Stimulated activated CD4-positive, alpha-beta T cell treated with anti-CD3 and anti-CD28 coated beads, Interleukin-1b, Interleukin-23, amount 100 ng/mL, for 1 hour (primary cell): ENCODE measurements at places on chromosomes 6 and 20.

GRCh38 chr6:82204020-82204419 is 43.5 kb downstream of the IBTK start:
- DNase-seq = no peak

GRCh38 chr6:16706029-16706428 is 55.2 kb downstream of the ATXN1 start:
- DNase-seq = no peak

DNA sequence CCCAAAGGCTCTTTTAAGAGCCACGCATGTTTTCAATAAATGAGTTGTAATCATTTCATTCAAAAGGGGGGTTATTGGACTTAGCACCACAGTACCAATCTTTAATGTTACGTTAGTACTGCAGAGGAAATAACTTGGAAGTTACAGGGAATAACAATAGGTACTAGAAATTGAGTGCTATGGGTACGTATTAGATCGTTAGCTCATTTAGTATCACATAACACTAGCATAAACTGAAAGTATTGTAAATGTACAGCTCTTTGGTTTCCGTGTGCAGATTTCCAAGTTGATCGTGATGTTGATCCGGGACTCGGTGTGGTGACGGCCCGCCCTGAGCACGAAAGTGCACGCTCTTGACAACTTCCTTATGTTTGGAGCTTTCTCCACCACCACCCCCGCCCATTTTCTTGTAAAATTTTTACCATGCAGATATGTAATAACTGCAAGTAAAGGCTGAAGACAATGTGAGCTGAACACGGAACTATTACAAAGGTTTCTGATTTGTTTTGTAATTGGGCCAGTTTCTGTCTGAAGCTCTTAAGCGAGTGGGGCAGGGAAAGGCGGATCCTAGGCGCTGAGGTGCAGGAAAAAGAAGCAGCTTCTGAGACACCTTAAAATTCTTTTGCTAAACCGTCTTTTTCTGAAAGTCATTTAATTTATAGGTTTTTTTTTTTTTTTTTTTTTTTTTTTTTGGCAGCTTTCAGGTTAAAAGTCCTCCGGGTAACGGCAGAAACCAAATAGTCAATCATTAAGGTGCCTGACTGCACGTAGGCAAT is 71.5 kb downstream of the HFE start:
- no peak for DNase-seq

DNA sequence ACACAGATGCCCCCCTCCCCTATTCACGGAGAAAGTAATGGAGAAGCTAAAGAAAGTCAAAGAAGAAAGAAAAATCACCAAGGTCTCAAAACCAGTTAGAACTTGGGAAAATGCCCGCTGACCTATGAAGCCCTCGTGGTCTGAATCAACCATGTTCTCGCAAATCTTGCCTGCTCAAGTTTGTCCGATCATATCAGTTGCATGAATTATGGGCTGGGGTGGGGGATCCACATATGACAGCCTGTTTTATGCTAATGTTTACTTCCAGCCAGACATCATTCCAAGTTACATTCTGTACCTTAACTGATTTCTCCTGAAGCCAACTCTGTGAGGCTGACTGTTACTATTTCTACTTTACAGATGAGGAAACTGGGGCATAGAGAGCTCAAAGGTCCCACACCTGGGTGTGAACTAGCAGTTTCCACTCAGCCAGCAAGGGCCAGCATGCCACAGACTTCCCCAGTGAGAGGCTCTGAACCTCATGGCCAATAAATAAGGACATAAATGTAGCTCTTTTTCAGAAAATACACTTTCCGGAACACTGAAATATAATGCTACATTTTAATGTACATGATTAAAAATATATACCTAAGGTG is 2.1 kb downstream of the RNASET2 start:
- no peak for DNase-seq

DNA sequence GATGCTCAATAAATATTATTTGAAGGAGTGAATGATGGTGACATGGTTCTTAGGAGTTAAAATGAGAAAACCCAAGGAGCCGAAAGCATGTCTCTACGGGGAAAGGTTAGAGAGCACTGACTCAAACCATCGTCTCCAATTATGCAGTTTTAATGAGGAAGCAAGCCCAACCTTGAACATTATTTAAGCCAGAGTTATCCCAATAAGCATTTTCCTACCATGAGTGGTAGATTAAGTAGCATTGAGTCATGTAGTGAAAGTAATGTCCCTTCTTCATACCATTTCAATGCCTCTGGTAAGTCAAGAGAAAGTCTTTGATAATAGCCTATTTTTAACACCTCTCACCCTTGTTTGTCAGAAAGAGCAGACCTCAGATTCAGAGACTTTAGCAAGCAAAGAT is 13.5 kb downstream of the TSHZ2 start:
- DNase-seq = no peak

DNA sequence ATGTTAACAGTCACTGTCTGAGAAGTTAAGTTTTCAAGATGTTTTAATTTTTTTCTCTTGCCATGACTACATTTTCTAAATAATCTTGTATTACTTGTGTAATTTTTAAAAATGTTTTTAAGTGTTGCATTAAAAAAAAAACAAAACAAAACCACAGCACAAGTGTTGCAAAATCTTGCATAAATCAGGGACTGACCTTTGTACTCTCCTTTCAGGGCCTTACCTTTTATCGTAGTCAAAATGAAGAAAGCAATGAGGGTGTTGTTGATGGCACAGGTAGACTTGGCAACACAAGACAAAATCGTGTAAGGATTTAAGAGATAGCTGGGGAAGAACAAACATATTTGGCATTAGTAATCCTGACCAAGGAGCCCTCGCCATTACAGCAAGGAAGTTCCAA is 42.5 kb downstream of the PIGU start:
- DNase-seq = no peak

- no peak for DNase-seq
Observed at GRCh38 chr20:19143890-19144289, 68.6 kb upstream of the SLC24A3 start.

GRCh38 chr6:8329562-8329961 is 105.8 kb downstream of the SLC35B3 start:
- no peak for DNase-seq

- no peak for DNase-seq
Observed at GRCh38 chr20:32896521-32897280, 38.0 kb downstream of the EFCAB8 start.

DNA sequence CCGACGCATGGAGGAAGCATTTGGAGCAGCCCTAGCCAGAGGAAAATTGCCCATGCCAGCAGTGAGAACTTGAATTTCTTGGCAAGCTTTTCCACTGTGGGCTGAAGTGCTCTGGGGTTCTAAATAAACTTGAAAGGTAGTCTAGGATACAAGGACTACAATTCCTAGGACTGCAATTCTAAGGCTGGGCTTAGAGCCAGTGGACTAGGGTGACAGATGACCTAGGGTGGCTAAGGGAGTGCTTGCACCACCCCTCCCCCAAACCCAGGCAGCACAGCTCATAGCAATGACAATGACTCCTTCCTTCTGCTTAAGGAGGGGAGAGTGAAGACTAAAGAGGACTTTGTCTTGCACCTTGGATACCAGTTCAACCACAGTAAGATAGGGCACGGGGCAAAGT is 122.3 kb downstream of the THBS2 start:
- DNase-seq = no peak

DNA sequence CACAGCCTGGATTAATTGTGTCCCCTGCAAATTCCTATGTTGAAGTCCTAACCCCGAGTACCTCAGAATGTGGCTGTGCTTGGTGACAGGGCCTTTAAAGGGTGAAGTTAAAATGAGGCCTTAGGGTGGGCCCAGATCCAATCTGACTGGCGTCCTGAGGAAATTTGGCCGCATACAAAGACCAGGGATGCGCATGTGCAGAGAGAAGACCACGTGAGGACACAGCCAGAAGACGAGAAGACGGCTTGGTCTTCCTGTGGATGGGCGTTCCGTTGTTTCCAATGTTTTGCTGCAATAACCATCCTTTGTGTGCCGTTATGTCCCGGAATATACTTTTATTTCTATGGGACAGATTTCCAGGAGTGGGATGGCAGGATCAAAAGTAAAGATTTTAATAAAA is 40.9 kb upstream of the SLC22A2 start:
- DNase-seq = no peak

DNA sequence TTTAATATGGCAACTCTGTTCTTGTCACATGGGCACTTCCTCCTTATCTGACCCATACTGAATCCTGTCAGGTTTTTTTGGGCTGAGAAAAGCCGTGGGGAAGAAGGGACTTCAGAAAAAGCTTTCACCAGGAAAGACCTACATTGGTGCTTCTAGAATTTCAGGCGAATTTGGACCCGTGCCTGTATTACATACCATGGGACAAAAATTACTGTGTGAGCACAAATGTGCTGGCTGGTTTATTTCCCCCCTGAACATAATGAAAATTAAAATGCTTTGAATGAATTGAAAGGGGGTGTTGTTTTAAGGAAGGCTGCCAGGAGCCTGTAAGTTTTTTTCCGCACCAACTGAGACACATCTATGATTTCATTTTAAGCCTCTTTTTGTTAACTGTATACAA is 29.6 kb downstream of the CAP2 start:
- DNase-seq = no peak

- DNase-seq = no peak
Observed at GRCh38 chr6:162226803-162227202, 500.8 kb downstream of the PRKN start.

GRCh38 chr20:17662333-17663039 is 19.6 kb downstream of the RRBP1 start:
- DNase-seq = no peak

DNA sequence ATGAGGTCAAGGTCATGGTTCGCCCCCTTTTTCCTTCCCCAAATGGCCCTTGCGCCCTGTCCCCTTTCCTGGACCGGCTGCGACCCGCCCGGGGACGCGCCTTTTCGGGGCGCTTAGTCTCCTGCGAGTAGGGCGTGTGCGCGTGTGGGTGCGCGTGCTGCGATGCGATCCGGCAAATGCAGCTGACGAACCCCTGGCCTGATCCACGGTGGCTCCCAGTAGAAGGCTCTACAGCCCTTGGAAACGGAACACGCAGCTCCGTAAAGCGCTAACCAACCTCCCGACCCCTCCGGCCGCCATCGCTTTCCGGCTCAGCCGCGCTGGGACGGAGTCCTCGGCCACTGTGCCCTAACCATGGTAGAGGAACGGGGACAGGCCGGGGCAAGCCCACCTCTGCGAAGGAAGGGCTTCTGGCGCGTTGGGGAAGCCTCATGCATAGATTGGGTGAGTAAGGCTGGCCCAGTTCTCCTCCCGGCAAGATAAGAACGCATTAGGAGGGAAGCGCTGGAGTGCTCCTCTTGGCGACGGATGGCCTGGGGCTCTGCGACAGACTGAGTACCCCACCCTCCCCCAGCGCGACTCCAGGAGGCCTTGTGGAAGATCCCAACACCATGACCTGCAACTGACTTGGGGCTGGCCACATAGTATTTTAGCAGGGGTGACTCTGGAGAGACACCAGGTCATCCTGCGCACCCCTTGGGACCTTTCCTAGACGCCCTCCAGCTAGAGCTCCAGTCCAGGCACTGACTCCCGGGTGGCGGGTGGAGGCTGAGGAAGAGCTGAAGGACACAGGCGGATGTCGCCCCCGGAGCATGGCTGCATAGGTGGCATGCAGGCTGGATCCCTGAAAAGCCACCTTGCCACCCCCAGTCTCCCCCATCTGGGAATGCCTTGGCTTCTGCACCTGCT is 1.1 kb upstream of the SLC4A11 start:
- no peak for DNase-seq

DNA sequence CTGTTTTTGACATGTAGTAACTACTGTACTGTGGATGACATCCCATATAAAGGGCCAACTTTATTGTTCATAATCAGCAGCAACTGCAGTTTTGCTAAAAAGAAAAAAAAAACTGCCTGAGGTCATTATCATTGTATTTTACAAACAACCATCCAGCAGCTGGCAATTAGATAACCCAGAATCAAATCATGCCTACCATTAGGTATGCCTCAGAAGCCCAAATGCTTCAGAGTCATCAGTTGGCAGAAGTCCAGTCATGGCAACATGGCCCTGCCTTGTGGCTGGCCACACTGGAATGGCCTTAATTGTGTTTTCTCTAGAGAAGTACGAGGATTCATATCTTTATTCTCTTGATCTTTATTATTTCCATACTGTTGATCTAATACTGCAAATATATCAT is 462.4 kb upstream of the NRSN1 start:
- no peak for DNase-seq

GRCh38 chr6:127550403-127550802 is 26.6 kb upstream of the C6orf58 start:
- no peak for DNase-seq

DNA sequence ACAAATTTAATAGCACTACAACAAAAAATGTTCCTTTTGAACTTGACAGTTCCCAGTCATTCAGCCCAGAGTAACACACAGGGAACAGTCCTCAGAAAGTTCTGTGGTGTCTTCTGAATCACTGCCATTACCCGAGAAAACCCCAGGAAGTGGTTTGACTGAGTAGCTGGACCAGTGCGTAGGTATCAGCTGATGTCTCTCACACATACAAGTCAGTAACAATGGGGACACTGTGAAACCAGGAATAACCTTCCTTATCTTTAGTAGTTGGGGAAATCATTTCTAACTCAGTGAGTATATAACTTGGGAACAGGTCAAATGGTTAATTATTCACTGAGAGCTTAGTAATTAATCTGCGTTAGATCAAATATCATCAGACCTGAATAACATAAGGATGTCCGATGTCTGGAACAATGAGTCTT is 73.1 kb downstream of the HIVEP2 start:
- DNase-seq = no peak

DNA sequence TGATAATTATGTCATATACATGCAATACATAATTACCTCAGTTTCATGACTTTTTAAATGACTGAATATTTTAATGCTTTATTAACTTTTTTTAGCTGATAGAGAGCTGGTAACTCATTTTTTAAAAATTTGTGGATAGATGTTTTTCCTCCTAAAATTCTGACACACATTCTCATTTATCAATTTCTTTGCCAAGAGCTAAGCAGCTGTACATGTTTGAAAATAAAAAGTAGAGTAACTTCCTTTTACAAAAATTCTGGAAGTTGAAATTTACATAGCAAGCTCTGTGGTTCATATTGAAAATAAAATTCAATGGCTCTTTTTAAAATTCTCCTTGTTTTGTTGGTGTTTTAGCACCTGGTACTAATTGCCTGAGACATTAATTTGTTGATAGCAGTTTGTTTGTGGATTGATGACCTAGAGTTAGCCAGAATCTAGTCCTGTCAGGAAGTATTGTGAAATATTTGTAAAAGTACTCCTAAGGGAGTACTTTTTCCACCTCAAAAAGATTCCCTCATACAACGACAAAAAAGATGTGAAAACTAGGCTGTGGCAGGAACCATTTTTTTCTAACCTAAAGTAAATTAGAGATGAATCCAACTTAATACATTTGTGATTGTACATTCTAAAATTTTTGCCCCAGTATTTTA is 621.8 kb downstream of the BCKDHB start:
- DNase-seq = no peak

DNA sequence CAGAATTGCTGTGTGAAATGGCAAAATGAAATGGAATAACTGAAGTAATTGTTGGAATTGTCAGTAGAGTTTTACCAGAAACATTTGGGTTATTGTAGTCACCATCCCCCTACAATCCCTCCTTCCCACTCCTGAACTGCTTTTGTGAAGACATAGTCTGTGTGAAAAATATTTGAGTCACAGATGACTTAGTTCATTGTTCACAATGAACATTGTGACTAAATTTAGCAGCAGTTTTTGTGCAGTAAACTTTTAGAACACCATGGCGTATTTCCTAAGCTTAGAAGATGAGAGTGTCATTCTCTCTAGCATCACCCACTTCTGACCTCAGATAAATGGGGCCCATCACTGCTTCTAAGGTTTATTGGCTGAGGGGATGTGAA is 11.0 kb downstream of the OTOR start:
- no peak for DNase-seq

- no peak for DNase-seq
Observed at GRCh38 chr6:96651816-96652215, 88.9 kb downstream of the FHL5 start.
